ENCODE measurements at places on chromosomes 1 and 21. TPM values are rescaled to one million over a fixed set of nuclear protein-coding genes. Genes with fewer than 3 reads are reported as not detected.
A peak's percentile ranks its signal among the peaks of the same experiment; 100 is the strongest.

DNA sequence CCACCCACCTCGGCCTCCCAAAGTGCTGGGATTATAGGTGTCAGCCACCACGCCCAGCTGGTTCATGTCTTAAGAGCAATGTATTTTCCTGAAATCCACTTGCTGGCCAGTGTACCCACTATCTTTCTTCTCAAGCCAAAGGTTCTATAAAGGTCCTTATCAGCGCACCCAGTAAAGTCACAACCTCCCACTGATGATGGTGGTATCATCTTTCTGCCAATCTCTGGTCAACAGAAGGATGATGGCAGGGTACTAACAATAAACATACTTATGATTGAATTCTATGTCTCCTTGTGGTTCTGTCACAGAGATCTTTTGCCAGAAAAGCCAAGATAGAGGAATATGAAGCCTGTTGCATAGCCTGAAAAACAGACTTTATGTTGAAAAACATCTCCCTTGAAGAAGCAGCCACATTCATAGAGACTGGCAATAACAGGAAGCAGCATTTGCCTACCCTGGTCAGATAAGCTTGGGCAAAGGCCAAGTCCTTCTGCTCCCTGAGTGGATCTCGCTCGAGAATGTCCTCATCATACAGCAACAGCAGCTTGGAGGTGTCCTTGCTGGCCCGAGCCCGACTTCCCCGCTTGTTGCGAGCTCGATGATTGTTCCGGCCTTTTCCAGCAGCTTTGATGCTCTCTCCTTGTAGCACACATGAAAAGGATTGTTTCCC is 73.0 kb downstream of the DAP3 start:
- no peak for DNase-seq

GRCh38 chr1:93600663-93601062 is 81.0 kb downstream of the BCAR3 start:
- no peak for DNase-seq

Gene SHE
- not detected for total RNA-seq

Gene F5
- not detected for total RNA-seq

DNA sequence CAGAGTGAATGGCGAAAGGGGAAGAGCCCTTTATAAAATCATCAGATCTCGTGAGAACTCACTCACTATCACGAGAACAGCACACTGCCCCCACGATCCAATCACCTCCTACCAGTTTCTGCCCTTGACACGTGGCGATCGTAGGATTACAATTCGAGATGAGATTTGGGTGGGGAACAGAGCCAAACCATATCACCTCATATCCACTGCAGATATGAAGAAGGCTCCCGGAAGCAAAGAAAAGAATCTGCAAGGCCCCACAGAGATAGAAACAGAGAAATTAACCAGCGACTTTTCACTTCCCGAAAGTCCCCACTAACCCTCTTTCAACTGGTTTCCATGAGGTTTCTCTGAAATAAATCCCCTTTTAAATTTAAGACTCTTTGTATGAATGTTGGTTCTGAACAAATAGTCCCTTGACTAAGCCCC is 86.2 kb upstream of the IRF2BP2 start:
- DNase-seq = no peak

Gene URB2
- total RNA-seq = 15.0 TPM

Gene PRPF38B
- total RNA-seq = 21.5 TPM

Gene SLC2A5
- total RNA-seq = 0.22 TPM

GRCh38 chr1:179082999-179083335 is 1.1 kb downstream of the TOR3A start:
- peak; percentile 71 for DNase-seq

DNA sequence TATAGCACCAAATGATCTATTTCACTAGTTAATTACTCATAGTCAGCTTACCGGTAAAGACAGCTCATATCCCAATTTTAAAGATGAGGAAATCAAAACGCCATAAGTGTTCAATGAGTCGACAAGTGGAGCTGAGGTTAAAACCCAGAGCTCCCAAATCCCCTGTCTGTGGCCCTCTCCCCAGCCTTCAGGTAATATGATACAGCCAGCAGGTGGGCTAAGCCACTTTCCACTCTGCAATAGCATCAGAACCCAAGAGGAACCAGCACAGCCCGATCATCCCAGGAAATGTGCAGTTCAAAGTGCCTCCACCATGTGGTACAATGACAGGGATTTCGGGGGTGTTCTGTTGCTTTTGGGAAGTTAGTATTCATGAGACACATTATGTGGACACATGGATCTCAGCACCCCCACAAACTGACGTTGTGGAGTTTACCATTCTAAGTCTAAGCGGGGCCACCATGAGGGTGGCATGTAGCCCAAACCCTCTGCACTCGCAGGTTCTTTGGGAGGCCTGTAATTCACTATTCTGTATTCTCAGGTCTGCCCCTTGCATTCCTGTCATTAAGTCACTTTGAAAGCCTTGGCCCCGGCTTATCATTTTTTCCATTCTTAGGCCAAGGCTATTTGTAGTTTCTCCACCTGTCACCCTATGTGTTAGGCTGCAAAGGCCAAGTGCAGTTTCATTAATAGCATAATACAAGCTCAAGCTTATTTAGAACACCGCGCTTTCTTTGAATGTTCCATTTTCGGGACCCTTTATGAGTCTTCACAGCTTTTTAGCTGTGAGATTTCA is 26.3 kb upstream of the ACTN2 start:
- DNase-seq = no peak

GRCh38 chr1:185170291-185170848 is 13.4 kb downstream of the SWT1 start:
- DNase-seq = peak; percentile 87

Gene C8A
- not detected for total RNA-seq

DNA sequence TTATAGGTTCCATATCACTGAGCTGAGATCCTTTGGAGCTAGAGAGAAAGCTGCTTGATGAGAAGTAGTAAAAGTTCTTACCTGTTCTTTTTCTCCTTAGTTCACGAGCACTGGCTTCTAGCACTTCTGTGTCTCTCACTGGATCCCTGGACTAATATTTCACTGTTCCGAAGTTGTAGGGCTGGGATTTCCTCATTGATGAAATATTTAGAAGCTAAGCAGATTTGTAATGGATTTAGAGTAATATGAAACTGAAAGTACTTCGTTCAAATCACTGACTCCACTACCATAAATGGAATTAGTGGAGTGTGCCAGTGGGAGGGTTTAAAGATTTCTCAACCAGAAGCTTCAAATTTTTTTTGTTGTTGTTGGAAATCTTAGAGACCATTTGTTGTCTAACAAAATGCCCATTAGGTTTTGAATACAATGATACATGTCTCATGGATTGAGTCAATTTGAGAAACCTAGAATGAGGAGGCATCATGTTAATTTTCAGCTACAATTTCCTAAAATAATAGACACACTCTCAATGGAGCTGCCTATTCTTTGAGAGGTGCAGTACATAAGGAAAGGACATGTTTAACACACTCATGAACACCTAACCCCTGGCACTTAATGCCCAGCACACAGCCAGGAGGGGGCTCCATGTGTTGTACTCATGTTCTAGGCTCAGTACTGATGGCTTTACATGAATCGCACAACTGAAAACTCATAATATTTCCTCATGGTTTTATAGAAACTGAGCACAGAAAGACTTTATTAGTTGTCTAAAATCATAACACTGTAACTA is at the start of gene GBP1:
GBP1 (minus strand) TSS at position 130 of the 790 bp plus-strand sequence. CDS start 1,974 bp downstream, outside the sequence.
- no peak for DNase-seq

Gene CHODL
- 0.14 TPM for total RNA-seq

DNA sequence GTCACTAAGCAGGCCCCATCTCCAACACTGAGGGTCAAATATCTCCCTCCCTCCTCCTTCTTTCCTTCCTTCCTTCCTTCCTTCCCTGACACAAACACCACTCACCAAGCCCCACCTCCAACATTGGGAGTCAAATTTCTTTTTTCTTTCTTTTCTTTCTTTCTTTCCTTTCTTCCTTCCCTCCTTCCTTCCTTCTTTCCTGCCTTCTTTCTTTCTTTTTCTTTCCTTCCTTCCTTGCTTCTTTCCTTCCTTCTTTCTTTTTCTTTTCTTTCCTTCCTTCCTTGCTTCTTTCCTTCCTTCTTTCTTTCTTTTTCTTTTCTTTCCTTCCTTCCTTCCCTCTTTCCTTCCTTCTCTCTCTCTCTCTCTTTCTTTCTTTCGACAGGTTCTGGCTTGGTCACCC is 79.2 kb upstream of the ETS2 start:
- no peak for DNase-seq

Gene LHX8
- total RNA-seq = not detected

Gene FMO5
- total RNA-seq = not detected

Gene GRHL3
- total RNA-seq = not detected

DNA sequence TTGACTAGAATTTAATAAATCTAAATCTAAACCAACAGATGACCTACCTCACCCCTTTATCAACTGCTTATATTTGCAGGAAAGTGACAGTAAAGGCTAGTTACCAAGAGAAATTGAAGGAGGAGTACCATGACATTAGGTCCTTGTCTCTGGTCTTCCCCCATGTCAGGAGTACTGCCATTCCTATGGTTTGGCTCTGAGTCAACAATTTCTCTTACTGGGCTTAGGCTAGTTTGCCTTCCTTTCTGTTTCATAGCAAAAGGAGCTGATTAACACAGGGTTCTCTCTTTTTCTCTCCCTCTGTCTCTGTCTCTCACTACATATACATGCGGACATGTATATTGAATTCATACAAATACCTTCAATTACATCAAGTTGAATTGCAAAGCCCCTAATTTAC is 579.9 kb downstream of the DPYD start:
- no peak for DNase-seq

- DNase-seq = no peak
Observed at GRCh38 chr1:25948641-25949040, 42.4 kb upstream of the STMN1 start.

Gene BTBD8
- total RNA-seq = 0.86 TPM

DNA sequence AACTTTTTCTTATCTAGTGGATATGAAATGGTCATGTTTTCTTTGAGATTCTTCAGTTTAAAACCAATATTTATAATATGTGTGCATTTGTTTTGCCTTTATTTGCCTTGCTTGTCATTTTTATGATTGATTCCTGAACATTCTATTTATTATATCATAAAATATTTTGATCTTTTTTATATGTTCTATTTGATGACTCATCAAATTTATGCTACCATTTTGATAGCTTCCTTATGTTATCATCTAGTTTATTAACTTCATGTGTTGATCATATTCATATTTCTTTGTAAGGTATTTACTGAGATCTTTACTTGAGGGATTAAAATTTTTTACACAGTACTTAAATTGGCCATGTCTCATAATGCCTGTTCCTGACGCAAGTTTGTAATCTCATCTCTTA is 1650.0 kb downstream of the AMY1C start:
- no peak for DNase-seq

GRCh38 chr1:20037877-20038276 is 32.1 kb upstream of the PLA2G5 start:
- no peak for DNase-seq

- DNase-seq = no peak
Observed at GRCh38 chr1:36583980-36584782, 101.5 kb upstream of the CSF3R start.

- no peak for DNase-seq
Observed at GRCh38 chr1:78071696-78072095, 25.9 kb downstream of the GIPC2 start.

Gene NBPF4
- total RNA-seq = not detected

DNA sequence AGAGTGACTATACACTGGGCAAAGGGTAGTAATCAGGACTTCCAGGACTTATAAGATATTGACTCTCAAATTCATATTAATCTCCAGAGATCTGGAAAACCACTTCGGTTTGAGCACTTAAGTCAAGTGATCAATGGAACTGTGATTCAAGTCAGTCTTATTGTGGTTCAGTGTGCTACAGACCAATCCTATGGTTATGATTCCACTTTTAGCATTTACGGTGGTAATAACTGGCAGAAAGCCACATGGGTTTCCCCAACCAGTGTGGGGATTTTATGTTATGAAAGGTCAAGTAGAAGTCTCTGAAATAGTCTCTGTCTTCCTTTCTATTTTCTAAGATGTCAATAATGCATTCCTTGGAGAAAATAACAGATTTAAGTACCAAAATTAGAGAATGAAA is 151.3 kb upstream of the NEGR1 start:
- no peak for DNase-seq

GRCh38 chr1:174996476-174996875 is 3.3 kb upstream of the CACYBP start:
- no peak for DNase-seq

Gene FAM72B
- total RNA-seq = 33.3 TPM

Gene LRRC3
- total RNA-seq = not detected

GRCh38 chr1:246332078-246332477 is 175.0 kb downstream of the SMYD3 start:
- DNase-seq = no peak

Gene EPHA10
- total RNA-seq = not detected

GRCh38 chr21:15289896-15290841 is 225.4 kb upstream of the NRIP1 start:
- DNase-seq = no peak

GRCh38 chr1:224783006-224783651 is 146.3 kb upstream of the DNAH14 start:
- no peak for DNase-seq

GRCh38 chr1:11044849-11045427 is 2.1 kb downstream of the MASP2 start:
- no peak for DNase-seq

DNA sequence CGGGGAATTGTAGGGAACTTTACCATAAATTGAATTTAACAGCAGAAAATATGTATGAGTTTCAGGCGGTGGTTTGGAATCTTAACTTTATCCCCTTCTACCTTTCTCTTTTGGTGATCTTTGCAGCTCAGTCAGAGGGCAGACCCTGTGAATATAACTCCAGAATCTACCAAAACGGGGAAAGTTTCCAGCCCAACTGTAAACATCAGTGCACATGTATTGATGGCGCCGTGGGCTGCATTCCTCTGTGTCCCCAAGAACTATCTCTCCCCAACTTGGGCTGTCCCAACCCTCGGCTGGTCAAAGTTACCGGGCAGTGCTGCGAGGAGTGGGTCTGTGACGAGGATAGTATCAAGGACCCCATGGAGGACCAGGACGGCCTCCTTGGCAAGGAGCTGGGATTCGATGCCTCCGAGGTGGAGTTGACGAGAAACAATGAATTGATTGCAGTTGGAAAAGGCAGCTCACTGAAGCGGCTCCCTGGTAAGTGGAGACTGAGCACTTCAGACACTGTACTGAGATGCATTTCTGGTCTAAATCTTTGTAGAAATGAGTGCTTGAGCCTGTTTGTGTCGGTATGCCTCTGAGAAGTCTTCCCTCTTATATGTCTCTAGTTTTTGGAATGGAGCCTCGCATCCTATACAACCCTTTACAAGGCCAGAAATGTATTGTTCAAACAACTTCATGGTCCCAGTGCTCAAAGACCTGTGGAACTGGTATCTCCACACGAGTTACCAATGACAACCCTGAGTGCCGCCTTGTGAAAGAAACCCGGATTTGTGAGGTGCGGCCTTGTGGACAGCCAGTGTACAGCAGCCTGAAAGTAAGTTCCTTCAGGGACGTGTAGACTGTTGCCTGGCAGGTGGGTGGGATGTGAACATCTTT is 1.5 kb downstream of the CCN1 start:
- no peak for DNase-seq

Gene GJA4
- total RNA-seq = not detected
